HFFc6 (cell line): ENCODE measurements at places on chromosomes 4 and X. TPM values are rescaled to one million over a fixed set of nuclear protein-coding genes. Genes with fewer than 3 reads are reported as not detected.

DNA sequence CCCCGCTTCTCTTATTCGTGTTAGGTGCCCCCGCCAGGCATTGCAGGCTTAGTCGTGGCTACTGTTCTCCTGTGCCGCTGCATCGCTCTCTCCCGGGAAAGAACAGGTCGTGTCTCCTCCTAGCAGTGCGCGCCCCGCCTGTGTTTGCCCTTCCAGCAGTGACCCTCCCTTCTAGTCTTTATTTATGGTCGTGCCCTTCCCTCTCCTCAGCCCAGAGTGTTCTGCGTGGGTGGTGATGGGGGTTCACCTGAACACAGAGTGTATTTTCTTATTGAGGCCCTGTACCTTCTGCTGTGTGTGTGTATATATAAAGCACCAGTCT is 15.2 kb downstream of the USP11 start:
- DNase-seq, result no peak

ELOVL6 gene
- total RNA-seq, result 18.1 to 21.1 TPM (median 18.9 TPM) in 3 replicates

DNA sequence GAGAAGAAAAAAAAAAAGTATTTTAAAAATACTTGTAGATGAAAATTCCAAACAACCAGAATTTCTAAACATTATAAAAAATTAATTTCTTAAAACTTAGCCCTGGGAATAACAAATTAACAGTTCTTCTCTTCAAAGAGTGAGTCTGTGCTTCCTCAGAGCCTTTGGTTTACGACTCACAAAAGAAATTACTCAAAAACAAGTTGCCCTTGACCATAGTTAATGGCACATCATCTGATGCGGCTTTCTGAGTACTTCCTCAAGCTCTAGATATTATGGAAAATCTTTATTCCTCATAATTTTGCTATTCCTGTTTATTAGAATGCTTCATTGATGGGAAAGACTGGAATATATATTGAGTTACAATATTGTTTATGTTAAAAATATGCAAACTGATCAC is 23.7 kb downstream of the TAPT1 start:
- DNase-seq, result no peak

- no peak for DNase-seq
These were observed 91.9 kb upstream of the MAPK10 start for GRCh38 chr4:86451560-86452330.

GRCh38 chr4:145451895-145452294 is 29.8 kb upstream of the SMAD1 start:
- DNase-seq, result no peak

DNA sequence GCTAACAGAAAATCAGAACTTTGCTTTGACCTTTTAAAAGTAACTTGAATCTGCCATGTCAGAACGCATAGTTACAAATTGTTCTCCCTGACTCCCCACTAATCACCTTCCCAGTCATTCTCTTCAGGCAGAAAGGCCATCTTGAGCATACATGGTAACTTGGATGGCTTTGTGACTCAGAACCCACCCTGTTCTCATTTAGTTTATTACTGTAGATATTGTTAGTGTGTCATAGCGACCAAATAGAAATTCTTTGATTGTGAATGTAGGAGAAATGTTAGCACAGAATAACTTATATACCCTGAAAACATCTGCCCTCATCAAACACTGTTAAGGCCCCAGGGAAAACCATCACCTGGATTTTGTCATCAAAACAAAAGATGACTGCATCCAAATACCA is 382.0 kb downstream of the MAGEB5 start:
- DNase-seq, result no peak
